ENCODE measurements at places on chromosomes 6 and 20.

GRCh38 chr6:157989541-157990289, 8.1 kb downstream of the SYNJ2 start:
- no peak for DNase-seq

- DNase-seq = no peak
Observed at GRCh38 chr6:5423251-5423650, 161.9 kb downstream of the FARS2 start.

DNA sequence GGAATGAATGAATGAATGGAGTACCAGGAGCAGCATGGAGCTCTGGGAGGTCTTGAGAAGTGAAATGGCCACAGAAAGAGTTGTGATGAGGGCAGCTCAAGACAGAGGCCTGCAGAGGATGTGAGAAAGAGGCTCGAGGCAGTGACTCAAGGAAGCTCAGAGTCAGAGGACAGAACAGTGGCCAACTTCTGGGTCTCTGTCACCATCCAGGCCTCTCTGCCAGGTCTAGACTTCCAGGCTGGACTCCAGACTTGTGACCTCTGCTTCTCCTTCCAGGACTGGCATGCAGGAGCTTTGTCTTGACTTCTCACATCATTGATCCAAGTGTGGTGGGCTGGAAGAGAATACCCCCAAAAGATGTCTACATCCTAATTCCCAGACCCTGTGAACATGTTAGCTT, 119.8 kb downstream of the TOX2 start:
- no peak for DNase-seq

DNA sequence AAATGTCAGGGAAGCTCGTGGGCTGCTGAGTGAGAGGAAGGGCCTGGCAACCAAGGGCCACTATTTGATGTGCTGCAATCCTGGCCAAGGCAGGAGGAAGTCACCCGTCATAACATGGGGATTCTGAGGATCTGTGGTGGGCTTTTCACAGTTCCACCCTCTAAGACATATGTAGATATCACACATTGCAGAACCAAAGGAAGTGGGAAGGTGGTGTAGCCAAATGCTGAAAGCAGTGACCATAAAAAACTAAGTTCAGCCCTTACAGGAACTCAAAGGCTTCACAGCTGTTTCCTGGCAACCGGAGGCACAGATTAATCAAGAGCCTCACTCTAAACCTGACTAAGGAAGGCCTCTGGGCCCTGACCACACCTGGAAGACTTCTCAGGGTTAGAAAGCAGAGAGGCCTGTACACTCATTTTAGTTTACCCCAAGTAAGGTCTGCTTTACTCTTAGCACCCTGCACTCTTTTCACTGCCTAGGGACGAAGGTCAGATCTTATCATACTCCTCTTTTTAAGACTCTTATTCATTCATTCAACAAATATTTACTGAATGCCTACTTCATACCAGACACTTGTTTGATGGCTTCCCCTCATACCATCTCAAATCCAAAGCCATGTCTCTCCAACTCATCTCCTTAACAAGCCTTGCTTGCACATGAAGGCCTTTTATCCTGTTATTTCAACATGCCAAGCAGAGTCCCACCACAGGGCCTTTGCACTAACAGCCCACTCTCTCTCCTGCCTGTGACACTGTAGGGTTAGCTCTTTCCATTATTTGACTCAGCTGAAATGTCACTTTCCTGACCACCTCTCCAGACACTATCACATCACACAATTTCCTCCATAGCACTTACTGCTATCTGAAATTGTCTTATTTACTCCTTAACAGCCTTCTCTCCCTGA, 2.6 kb downstream of the UBE2V1 start:
- peak; percentile 60 for DNase-seq

DNA sequence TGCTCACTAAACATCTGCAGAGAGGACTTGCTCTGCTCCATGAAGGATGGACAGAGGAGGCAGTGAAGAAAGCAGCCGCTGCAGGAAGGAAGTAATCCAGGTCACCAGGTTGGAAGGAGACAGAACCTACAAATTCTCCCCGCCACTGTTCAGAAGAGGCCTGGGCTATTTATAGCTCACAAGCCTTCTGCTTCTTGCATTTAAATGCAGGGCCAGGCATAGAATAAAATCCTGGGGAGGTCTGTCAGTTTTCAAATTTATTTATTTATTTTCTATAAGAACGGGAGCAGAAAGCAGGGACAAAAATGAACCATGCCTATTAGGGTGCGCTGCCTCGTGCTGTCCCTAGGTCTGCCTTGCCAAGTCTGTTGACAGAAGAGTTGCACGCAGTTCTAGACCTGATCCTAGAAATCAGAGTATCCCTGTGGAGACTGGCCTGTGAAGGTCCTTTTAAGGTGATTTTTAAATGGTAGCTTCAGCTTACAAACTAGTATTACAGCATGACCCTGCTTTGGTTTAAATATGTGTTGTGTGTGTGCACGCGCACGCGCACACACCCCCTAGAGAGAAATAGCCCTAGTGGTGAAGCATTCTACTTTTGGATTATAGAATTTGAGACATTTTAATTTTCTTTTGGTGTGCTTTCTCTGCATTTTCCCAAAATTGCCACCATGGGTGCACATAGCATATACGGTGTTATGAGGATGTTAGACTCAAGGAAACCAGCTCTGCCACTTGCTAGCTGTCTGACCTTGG, 19.5 kb downstream of the RIMS4 start:
- no peak for DNase-seq

DNA sequence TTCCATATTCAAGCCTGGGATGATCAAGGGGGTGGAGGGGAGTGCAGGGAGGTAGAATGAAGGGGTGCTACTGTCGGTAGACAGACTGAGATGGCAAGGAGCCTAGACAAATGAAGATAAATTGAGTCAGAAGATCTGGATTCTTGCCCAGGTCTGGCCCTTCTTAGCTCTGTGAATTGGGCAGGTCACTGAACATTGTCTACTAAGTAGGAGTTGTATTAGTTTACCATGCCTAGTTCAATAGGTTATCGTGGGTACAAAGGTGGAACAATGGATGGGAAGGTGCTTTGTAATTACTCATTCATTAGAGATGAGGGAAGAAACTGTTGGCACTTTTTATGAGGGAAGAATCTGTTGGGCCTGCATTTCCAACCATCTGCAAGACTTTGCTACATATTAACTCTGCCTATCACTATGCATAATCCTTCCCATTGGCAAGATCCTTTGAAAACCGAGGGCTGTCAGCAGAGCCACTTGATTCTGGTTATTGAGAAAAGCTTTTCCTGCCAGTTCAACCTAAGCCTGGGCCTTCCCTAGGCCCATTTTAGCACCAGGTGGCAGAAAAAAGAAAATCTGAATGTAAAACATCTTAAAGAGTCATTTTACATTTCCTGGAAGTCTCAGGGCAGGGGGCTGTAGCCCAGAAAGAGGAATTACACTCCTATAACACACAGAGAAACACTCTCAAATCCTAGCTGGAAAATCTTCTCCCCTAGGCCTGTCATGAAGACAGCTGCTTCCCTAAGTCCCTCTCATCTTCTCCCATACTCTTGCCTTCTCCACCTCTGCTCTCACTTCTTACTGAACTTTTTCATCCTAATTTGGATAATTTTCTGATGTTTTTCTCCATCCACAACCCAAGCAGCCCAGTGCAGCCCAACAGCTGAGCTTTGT, 103.5 kb downstream of the CD24 start:
- no peak for DNase-seq

DNA sequence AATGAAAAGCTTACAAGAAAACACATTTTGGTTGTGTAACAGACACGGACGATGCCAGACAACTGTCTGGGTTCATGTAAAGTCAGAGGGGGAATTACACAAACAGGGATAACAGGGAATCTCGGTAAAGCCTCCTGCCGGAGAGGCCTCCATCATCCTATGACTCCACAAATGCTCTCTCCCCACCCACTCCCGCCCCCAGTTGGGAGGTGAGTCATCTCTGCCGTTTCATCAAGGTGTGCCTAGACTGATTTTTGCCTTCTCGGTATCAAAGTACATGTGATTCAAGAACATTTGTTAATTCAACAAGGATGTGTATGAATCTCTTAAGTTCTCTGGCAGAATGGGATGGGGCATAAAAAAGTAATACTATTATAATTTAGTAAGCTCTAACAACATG, 304.9 kb upstream of the PRDM1 start:
- no peak for DNase-seq

DNA sequence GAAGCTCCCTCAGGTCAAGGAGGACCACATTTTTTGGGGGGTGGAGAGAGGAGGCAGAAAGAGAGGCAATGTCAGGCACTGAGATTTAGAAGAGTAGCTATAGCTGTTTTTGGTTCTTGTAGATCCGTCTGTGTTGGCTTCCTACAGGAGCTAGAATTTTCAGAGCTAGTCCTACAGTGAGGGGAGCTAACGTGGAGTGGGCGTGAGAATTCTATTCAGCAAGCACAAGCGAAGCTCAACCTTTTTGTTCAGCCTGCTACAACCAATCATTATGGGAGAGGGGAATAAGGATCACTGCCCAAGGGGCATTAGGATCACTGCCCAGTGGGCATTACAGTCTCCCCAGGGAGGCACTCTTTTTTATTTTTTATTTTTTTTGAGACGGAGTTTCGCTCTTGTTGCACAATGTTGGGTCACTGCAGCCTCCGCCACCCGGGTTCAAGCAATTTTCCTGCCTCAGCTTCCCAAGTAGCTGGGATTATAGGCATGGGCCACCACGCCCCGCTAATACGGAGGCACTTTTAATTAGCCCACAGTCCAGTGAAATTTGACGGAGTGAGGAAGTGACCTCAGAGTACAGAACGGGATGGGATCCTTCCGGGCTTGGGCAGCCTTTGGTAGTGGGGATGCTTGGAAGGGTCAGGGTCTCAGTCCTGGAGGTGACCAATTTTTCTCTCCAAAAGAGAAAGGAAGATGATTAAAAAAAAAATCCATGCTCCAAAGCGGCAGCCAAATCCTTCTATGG, 1.1 kb upstream of the PANK2 start:
- no peak for DNase-seq

DNA sequence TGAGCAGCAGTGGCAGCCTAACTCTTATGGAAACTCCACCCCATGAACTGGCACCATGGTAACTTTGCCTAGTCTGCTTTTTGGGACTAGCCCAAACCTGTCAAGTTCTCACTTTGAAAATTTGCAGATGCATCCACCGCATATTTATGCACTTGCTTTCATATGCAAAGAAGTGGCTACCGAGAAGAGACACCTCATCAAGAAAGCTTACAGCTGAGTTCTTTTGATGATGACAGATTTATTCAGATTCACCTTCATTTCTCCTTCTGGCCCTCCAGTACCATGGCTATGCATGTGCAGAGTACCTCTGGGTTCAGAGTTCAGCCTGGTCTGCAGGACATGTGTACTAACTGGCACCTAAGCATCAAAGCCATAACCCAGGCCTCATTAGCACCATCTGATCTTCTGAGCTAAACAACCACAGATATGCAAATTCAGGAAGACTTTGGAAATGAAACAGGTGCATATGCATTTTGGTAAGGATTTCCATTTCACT, 154.3 kb upstream of the TENT5A start:
- DNase-seq = no peak

- DNase-seq = no peak
Observed at GRCh38 chr6:150128425-150128824, 14.4 kb upstream of the PPP1R14C start.

DNA sequence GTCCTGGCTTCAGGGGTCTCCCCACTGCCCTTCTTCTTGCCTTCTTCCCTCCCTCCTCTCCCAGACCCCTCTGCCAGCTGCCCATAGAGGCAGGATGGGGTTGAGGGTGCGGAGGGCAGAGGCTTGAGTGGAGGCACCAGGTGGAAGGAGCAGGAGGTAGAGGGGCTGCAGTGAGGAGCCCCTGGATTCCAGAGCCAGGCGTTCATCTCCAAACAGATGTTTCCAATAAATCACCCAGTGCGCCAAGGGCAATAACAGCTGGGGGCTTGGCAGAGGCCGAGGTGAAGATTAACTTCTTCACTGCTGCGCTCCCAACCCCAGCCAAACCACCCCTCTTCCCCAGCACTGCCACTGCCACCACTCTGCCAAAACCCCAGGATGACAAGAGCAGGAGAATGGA, 10.7 kb downstream of the MDFI start:
- no peak for DNase-seq

DNA sequence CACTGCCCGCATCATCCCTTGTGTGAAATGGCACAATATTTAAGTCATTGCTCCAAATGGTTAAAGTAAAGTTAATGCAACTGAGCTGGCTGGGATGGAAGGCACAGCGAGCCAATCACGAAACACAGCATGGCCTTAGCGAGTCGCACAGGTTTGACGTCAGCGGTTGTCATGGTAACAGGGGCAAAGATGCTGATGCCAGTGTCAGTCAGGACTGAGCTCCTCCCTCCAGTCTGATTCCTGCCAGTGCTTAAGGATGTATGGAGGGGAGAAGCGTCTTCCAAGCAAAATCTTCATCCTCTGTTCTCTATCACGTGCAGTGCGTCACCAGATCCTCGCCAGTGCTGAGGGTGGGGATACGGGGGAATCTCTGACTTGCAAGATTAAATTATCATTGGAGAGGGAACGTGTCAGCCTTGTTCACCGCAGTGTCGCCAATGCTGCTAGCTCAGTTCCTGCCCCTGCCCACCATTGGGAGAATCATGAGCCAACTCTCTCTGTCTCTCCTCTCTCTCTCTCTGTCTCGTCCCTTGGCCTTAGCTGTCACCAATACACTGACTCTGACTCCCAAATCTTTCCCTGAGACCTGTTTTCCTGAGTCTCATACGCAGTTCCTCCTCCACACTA, 24.5 kb downstream of the TSPYL4 start:
- no peak for DNase-seq

- no peak for DNase-seq
Observed at GRCh38 chr20:4606051-4606450, 115.7 kb upstream of the PRND start.

DNA sequence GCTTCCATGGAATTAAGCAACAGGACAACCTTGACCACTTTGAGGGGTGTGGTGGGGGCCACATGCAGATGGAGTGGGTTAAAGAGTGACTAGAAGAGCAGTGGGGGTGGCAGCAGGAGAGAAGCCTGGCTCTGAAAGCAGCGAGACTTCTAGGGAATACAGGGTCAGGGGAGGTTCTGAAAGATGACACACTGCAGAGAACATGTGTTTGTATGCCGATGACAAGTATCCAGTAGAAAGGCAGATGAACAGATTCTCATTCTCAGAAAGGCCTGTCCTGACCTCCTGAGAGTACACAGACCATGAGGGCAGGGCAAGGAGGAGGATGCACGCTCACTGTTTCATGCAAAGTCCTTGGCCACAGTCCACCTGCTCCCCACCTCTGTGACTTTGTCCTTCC, 2.9 kb downstream of the LPA start:
- no peak for DNase-seq

- DNase-seq = peak; percentile 19
Observed at GRCh38 chr6:30543821-30544220, 12.5 kb downstream of the GNL1 start.

DNA sequence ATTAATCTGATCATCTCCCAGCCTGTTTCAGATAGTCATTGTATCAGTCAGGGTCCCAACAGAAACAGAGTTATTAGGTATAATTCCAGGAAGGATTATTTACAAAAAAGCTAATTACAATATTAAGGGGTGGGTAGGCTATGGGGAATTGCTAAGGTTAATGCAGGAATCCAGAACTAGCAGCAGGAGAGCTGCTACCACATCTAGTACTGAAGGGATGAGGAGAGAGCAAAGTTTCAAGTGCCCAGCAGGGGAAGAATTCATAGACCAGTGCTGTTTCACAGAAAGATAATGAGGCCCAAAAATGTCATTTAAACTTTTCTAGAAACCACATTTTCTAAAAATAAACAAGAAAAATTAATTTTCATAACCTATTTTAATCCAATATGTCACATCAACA, 284.2 kb downstream of the HACE1 start:
- no peak for DNase-seq

- DNase-seq = no peak
Observed at GRCh38 chr20:53328961-53329360, 264.7 kb downstream of the ZNF217 start.

- no peak for DNase-seq
Observed at GRCh38 chr6:106823732-106824351, 150.7 kb downstream of the CD24 start.

- no peak for DNase-seq
Observed at GRCh38 chr6:135883536-135883935, 32.0 kb downstream of the PDE7B start.
